LHCN-M2 (cell line): ENCODE measurements at places on chromosomes 6 and 20.

- no peak for DNase-seq
Observed at GRCh38 chr20:4708856-4709255, 12.9 kb upstream of the PRND start.

GRCh38 chr20:1306316-1307135 lies 22.4 kb downstream of the SDCBP2 start:
- DNase-seq = no peak

- peak; percentile 74 for DNase-seq
Observed at GRCh38 chr6:169427856-169428255, 174.2 kb upstream of the THBS2 start.

DNA sequence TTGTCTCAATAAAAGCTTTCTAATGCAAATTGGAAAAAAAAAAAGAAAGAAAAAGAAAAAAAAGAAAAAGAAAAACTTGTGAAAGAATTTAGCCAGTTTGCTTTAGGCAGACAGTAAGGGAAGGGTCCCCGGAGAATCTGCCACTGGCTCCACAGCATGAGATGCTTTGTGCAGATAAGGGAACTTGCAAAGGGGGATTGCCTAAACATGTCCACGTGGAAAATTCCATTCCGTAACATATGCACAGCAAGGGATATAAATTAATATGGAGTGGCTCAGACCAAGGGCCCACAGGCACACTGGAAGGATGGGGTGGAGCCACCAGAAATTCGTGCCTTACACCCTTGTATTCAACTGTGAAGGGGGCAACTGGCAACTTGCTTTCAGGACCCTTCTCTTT lies 45.4 kb downstream of the MKKS start:
- DNase-seq = no peak

GRCh38 chr6:44029444-44030185 lies 97.6 kb downstream of the MRPL14 start:
- no peak for DNase-seq
